NCI-H2029 (cell line): ENCODE measurements at places on chromosomes 13 and 19.
A peak's percentile ranks its signal among the peaks of the same experiment; 100 is the strongest.

GRCh38 chr19:33720691-33721682, 75.7 kb upstream of the KCTD15 start:
- no peak for DNase-seq

GRCh38 chr19:9836021-9836420, 903 bp downstream of the PIN1 start:
- DNase-seq: no peak

GRCh38 chr19:43842007-43842406, 14.9 kb downstream of the ZNF283 start:
- no peak for DNase-seq

DNA sequence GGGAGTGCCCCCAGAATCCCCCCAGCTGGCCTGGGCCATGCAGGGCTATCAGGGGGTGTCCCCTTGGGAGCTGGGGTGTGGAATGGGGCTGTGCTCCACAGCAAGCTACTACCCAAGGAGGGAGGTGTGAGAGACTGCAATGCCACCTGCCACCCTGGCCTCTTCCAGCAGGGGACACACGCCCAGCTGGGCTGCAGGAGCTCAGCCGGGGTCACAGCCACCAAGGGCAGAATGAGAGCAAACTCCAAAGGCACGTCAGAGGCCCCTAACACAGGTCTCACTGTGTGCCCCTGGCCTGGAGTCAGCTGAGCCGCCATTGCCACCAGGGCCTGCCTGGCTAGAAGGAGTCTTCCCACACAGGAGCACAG, 55.5 kb downstream of the MLLT1 start:
- no peak for DNase-seq

- no peak for DNase-seq
Observed at GRCh38 chr19:2978166-2978767, 903 bp downstream of the TLE6 start.

- DNase-seq: no peak
Observed at GRCh38 chr19:48196321-48196763, 25.9 kb downstream of the ZSWIM9 start.

DNA sequence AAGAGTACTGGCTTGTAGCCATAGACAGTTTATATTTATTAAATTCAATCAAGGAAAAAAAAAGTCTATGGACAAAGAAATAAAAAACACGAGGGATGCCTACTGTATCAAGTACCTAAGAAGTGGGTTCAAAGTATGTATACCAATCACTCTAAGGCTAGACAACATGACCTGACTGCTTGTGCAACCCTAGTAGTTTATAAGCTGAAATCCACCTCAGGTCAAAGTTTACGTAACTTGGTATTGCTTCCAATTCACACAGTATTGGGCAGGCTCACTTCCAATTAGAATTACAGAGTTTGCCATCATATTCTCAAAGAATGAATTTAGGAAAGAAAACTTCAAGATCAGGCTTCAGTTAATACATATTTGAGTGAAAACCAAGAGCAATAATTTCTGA, 657.8 kb downstream of the DACH1 start:
- DNase-seq: no peak

- no peak for DNase-seq
Observed at GRCh38 chr19:13024126-13024950, 29.1 kb downstream of the NFIX start.

DNA sequence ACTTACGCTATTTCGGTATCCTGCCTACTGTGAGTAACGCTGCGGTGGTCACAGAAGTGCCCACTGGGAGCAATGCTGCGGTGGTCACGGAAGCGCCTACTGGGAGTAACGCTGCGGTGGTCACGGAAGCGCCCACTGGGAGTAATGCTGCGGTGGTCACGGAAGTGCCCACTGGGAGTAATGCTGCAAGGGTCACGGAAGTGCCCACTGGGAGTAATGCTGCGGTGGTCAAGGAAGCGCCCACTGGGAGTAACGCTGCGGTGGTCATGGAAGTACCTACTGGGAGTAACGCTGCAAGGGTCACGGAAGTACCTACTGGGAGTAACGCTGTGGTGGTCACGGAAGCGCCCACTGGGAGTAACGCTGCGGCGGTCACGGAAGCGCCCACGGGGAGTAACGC, 52.1 kb upstream of the SOX1 start:
- no peak for DNase-seq

GRCh38 chr19:29404951-29405727, 120.7 kb upstream of the VSTM2B start:
- DNase-seq: no peak

GRCh38 chr13:110706570-110707372, 855 bp upstream of the CARS2 start:
- no peak for DNase-seq

DNA sequence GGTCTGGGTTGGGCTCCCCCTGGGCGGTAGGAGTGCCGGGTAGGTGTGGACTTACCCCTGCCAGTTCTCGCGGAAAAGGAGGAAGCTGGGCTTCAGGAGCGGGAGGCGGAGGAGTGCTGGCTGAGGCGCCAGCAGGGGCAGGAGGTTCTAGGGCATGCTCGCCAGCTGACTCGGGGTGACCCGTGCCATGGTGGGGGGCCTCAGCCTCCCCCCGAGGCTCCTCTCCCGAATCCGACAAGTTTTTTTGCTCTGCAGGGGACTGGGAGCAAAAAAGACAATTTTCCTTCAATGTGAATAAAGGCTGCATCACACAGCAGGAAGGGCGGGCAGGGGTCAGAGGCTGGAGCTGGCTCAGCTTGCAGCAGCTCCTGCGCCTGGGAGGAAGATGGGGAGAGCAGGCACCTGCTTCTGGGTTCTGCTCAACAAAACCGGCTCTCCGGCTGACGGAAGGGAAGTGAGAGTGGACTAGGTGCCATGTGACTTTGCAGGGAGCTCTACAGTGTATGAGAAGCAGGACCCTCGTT, 26.5 kb downstream of the RANBP3 start:
- DNase-seq: peak; percentile 16

GRCh38 chr13:98688373-98688772, 64.1 kb downstream of the SLC15A1 start:
- DNase-seq: no peak

- no peak for DNase-seq
Observed at GRCh38 chr13:39385621-39386231, 217.3 kb downstream of the LHFPL6 start.

DNA sequence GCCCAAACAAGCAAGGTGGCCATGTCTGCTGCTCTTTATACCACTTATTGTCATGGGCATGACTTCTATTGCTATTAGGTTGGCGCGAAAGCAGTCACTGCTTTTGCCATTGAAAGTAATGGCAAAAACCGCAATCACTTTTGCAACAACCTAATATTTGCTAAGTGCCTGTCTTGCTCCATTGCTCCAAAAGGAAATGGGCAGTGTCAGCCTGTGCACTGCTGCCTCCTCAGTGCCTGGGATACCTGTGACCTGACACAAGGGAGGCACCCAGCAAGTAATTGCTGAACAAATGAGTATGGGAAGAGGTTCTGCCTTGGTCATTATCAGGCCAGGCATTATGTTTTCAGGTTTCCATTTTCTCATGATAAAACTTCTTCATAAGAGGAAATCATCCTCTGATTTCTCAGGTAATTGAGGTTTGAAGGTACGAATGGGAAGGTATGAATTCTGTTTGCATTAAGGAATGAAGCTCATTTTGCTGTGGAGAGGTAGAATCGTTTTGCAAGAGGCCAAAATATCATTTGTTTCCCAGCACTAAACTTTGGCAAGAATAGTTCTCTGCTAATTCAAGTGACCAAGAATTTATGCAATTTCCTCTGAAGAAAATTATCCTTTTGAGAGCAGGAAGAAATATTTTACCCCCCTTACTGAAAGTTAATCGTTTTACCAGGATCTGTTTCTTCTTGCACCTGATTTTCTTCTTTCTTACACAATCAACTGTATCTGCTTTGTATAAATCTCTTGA, 128.4 kb upstream of the SPRY2 start:
- no peak for DNase-seq

GRCh38 chr13:112506046-112506445, 81.9 kb downstream of the TUBGCP3 start:
- no peak for DNase-seq

- DNase-seq: peak; percentile 80
Observed at GRCh38 chr19:18478545-18479311, 40.8 kb upstream of the ISYNA1 start.

- no peak for DNase-seq
Observed at GRCh38 chr19:48121909-48122371, 11.3 kb upstream of the PLA2G4C start.

GRCh38 chr13:62704875-62705274, 1289.2 kb upstream of the PCDH20 start:
- no peak for DNase-seq

DNA sequence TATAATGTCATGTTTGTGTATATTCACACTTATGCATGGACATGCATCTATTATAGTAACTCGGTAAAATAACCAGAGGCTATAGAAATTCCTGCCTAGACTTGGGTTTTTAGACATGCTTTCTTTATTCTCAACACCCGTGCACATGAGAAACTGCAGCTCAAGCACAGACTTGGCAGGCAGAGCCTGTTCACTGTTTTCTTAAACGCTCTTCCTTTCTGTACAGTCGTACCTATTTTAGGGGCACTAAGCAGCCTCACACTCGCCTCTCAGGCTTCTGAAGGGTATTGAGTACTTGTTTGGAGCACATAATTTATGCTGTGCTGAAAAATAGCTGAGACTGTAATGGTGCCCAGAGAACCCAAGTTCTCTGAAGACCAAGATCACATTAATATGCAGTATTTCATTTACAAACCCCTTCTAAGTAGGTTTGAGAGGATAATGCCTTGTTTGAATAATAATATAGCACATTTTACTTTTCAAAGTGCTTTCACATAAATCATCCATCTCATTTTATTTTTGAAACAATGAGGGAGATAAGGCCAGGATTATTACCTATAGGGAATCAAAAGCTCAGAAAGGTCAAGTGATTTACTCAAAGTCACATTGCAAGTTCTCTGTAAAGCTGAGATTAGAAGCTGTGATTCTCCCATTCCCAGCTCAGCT, 429.9 kb downstream of the SPRY2 start:
- no peak for DNase-seq

DNA sequence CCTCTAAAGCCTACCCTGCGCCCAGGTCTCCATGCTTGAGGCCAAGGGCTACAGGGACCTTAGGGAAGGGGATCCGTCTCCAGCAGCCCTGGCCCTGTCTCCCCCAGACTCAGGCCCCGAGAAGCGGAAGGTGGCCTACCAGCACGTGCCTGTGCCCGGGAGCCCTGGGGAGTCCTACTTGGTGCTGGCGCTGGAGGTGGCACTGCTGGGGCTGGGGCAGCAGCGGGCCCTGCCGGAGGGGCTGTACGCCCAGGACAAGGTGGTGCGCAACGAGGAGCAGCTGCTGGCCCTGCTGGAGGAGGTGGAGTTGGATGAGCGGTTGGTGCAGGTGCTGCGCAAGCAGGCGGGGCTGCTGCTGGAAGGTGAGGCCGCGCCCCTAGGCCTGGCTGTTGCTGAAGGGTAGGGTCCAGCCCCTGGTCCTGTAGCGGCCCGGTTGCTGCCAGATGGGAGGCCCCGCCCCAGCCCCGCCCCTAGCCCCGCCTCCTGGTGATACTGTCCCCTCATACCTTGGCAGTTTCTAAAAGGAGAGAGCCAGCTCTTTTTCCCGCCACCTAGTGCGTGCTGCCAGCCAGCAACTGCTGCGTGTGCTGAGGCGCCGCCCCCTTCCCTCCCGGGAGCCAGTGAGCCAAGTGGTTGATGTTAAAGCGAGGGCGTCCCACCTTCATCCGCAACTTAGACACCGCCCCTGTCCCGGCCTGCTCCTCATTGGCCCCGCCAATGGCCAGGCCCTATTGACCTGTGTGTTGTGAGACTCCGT, 22.6 kb downstream of the ZSWIM4 start:
- DNase-seq: peak; percentile 98

DNA sequence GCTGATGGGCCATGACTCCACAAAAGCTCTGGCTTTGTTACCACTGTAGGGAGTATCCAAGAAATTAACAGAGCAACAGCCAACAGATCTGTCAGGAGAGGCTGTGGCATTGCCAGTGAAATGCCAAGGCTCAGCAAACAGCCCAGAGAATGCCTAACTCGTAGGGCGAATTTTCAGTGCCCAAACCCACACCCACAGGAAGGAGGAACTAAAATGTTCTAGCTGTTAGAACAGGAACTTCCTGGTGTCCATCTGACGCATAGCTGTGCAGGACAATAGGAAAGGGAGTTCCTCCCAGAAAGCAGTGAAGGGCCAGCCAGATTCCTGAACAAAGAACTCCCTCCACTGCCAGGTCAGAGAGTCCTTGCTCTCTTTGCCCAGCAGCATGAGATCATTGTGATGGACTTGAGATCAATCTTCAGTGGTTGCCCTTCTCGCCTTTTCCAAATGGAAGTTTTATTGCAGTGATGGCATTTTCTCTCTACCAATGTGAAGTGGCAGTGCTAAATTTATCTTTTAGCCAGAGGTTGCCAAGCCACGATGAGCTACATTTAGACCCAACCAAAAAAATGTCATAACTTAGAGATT, 224.2 kb upstream of the STARD13 start:
- DNase-seq: no peak

- no peak for DNase-seq
Observed at GRCh38 chr13:99228737-99229691, 28.4 kb downstream of the UBAC2 start.

DNA sequence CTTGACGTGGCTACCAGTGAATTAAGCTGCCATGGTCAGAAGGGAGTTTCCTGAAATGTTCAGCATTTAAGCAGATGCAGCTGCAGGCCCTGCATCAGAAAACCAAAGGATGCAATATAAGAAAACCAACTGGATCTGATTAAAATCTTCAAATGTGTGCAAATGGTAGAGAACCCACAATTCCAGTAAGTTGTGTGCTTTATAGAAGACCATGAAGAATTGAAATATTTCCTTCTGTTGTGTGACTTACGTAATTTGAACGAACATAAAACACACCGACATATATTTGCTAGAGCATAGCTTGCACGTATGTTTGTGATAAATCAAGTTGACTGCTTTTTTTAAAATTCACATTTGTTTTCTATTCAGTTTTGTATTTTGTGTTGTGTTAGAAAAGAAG, 191.4 kb downstream of the COL4A1 start:
- no peak for DNase-seq

- no peak for DNase-seq
Observed at GRCh38 chr13:80010846-80011245, 330.1 kb downstream of the SPRY2 start.

GRCh38 chr13:73675821-73676220, 458.4 kb downstream of the KLF12 start:
- DNase-seq: no peak

DNA sequence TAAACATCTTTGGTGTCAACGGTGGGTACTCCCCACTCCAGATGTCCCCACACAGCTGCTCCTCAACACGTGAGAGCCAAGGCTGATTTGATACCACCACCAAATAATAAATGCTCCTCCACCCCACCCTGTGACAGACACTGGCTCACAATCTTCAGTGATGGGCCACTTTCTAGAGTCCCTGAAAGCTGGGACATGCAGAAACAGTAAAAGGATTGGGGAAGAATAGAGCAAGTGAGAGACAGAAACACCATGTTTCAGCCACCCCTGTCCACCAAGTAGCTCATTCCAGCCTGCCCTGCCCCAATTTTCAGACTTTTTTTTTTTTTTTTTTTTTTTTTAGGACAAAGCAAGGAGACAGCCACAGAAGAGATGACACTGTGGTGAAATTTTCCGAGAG, 1.6 kb downstream of the SLC46A3 start:
- no peak for DNase-seq

- no peak for DNase-seq
Observed at GRCh38 chr13:40152145-40152544, 496.7 kb downstream of the COG6 start.

GRCh38 chr13:54029720-54030119, 1001.1 kb downstream of the OLFM4 start:
- no peak for DNase-seq
